ENCODE measurements at places on chromosomes 4 and X. TPM values are rescaled to one million over a fixed set of nuclear protein-coding genes. Genes with fewer than 3 reads are reported as not detected.

GRCh38 chr4:15793506-15794363 is 15.6 kb downstream of the CD38 start:
- peaks cover 14% of the 10 kb centered on the region for H3K4me1 ChIP-seq
- no peak overlapping the region for H3K27ac ChIP-seq
- no peak for DNase-seq
- no peaks in the 10 kb centered on the region for H3K36me3 ChIP-seq
- no peak overlapping the region for H3K4me3 ChIP-seq

DNA sequence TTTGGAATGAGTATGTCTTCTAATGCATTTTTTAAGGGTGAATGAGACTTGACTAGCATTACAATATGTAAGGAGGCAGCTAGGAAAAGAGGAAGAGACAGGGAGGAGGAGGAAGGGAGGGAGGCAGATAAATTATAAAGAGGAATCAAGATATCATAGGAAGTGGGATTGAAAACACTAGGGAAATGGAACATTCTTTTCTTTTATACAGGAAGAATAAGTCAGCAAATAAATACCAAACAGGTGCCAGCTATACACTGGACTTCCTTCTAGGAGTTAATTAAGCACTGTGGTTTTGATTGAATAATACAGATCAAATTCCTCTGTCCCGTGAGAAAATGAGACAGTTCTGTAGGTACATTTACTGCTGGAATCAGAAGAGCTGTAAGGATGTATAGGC is 78.6 kb downstream of the PACRGL start:
- no peak overlapping the region for H3K4me3 ChIP-seq
- H3K27me3 ChIP-seq = no peaks in the 10 kb centered on the region
- no peaks in the 10 kb centered on the region for H3K36me3 ChIP-seq
- H3K27ac ChIP-seq = no peak overlapping the region
- DNase-seq = no peak
- no peaks in the 10 kb centered on the region for H3K4me1 ChIP-seq

RHOXF2 gene
- not detected for total RNA-seq

DNA sequence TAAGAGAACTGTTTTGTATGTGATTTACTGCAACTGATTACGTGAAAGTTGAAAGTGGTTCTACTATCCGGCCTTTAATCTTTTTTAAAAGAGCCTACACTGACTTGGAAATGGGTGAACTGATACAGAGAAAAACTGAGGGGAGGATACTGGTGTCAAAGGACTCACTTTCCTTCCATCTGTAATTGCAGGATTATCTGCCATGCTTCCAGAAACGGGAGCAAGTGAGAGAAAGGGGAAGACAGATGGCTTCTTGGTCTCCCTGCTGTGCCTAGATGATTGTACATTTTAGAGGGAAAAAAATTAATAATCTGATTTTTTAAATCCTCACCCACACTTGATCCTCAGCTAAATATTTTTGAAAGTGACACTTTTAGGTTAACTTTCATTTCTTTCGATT is 88.3 kb upstream of the GRID2 start:
- no peak overlapping the region for H3K4me3 ChIP-seq
- H3K27me3 ChIP-seq = no peaks in the 10 kb centered on the region
- no peaks in the 10 kb centered on the region for H3K36me3 ChIP-seq
- H3K4me1 ChIP-seq = no peaks in the 10 kb centered on the region
- H3K27ac ChIP-seq = no peak overlapping the region
